ENCODE measurements at places on chromosomes 2 and 18. TPM values are rescaled to one million over a fixed set of nuclear protein-coding genes. Genes with fewer than 3 reads are reported as not detected.

Gene DNER
- 1.8 TPM for total RNA-seq

Gene MALL
- 33.7 TPM for total RNA-seq

Gene RFX8
- total RNA-seq, result not detected

Gene TXNDC2
- under 0.01 TPM for total RNA-seq

Gene MBOAT2
- total RNA-seq, result 93.3 TPM

Gene LOXL3
- total RNA-seq, result 0.13 TPM

Gene CROCC2
- 0.26 TPM for total RNA-seq

Gene BABAM2
- 8.4 TPM for total RNA-seq

Gene TMEM182
- total RNA-seq, result 4.9 TPM

Gene ABCG5
- not detected for total RNA-seq

Gene SALL3
- total RNA-seq, result not detected

Gene SRD5A2
- under 0.01 TPM for total RNA-seq

Gene DTNA
- 1.9 TPM for total RNA-seq

Gene SERPINB3
- total RNA-seq, result 22.4 TPM

Gene ADCYAP1
- not detected for total RNA-seq

Gene NAT8
- total RNA-seq, result not detected

Gene G6PC2
- not detected for total RNA-seq
